ENCODE measurements at places on chromosomes 7 and 10.

DNA sequence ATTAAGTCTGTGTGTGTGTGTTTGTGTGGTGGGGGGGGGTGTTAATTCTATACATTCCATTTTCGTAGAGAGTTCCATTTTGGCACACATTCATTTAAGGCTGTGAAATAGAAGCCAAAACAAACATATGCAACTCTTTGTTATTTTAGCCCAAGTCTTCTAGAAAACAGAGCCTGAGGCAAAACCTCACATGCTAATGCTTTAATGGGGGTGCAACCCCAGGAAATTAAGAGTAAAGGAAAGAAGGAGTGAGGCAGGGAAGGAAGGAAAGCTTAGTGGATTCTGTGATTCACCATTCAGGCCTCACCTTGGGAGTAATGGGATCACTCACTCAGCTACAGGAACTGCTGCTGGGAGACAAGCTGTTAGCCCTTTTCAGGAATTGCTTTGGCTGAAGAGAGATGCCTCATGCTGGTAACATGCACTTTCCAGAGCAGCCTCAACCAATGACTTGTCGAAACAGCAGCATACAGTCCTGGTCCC, 73.0 kb upstream of the CTTNBP2 start:
- DNase-seq, result no peak

- no peak for DNase-seq
Measured at GRCh38 chr7:22639396-22639795, 87.6 kb upstream of the IL6 start.

DNA sequence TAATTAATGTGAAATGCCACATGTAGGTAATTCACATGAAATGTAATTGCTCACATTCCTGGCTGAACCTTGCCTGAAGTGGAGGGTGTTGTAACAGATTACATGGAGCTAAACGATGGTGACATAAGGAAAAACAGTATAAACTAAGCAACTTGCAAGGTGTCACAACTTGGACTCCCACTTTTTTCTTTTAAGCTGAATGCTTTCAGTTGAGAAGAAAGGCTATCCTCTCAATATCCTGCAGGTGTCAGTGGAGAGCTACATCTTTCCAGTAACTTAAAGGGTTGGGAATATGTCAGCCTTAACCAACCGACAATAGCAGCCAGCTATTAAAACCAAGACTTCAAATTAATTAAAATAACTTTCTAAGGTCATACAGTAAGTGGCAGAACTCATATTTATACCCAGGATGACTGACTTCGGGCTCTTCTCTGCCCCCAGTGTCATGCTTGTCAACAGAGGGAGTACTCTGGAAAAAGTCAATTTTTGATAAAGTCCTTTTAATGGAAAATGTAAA, 33.7 kb downstream of the NRBF2 start:
- peak; percentile 77 for DNase-seq

GRCh38 chr7:73852500-73852899, 8.5 kb upstream of the TMEM270 start:
- no peak for DNase-seq

- DNase-seq, result no peak
Measured at GRCh38 chr10:112532956-112533355, 85.9 kb downstream of the VTI1A start.

- no peak for DNase-seq
Measured at GRCh38 chr7:51234139-51234538, 82.5 kb downstream of the COBL start.

DNA sequence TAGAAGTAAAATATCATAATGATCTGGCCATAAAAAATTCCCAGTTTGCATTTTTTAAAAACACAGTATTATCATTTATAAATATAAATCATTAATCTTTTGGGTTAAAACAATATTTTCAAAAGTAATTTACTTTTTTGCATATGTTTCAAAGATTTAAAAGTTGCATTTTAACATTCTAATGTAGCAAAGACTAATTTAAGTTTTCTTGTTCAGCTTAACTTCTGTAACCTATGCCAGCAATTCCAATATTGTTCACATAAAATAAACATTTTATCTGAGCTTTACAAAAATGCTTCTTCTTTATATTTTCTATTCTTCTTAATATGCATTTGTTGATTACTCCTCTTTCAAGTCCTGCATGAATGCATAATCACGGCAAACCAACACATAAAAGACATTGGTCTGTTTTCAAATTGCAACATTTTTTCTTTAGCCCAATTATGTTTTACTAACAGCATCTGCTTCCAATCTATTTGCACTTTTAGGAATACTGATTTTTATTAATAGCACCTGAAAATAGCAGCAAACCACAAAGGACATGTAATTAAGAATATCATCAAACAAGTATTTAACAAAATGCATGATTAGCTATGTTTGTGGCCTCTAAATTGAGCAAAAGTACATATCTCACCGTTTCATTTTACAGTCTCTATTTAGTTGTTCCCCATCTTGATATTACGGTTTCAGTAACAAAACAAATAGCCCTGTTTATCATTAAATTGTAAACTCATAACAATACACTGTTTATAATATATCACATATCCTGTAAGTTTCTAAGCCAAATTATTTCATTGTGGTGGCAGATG, 286.9 kb upstream of the NFE2L3 start:
- DNase-seq, result no peak

DNA sequence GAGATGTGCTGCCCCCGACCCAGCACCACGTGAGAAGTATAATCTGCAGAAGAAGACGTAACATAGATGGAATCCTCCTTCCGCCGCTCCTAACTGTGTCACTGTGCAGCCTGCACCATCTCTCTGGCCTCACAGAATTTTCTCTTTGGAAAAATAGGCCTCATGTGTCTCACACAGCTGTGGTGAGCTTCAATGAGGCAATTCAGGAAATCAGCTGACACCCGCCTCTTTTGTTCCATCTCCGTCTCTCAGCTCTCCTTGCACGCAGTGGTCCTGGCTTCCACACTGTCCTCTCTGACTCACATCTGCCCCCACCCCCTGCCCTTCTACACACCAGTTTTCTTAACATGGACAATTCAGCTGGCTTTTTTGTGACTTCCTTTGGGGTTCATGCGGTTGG, 7.2 kb downstream of the C10orf90 start:
- DNase-seq, result no peak

DNA sequence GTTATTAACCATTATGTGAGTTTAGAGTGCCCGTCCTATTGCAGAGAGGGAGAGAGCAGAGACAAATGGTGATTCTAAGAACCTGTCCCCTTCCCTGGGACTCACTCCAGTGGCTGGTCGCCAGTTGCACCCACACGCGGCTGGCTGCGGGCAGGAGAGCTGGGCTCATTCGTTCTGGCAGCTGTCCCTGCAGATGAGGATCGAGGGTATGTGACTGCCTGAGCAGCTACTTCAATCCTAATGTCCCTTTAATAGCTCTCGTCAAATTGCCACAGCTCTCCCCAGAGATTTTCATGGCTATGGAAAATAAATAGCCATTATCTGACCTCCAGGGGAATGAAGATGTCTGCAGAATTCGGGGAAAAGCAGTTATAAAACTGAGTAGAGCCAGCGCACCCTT, 41.6 kb downstream of the RBM28 start:
- no peak for DNase-seq

GRCh38 chr7:117669818-117670217, 190.0 kb downstream of the CFTR start:
- DNase-seq, result no peak

- no peak for DNase-seq
Measured at GRCh38 chr7:39647816-39648215, 24.4 kb downstream of the RALA start.

DNA sequence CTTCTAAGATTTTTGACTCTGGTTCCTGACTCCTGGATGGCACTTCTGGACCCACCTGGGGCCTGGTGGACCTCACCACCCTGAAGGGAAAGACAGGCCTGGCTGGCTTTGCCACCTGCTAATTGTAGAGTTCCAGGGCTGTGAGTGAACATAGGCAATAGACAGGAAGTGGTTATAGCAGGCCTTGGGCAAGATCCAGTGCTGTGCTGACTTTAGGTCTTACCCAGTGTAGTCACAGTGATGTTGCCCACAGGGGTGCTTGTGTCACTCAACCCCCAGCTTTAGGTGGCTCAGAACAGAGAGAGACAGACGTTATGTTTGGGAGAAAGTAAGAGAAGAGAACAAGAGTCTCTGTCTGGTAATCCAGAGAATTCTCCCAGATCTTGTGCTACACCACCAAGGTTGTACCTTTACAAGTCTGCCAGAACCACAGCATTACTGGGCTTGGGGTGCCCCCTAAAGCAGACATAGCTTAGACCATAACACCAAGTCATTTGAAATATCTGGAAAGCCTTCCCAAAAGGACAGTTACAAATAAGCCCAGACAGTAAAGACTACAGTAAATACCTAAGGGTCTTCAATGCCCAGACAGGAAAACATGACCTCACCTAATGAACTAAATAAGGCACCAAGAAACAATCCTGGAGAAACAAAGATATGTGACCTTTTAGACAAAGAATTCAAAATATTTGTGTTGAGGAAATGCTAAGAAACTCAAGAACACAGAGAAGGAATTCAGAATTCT, 303.4 kb downstream of the PCLO start:
- DNase-seq, result no peak

GRCh38 chr7:19442016-19442785, 266.6 kb downstream of the POLR1F start:
- DNase-seq, result no peak

GRCh38 chr10:29067161-29067560, 221.7 kb upstream of the LYZL1 start:
- no peak for DNase-seq

GRCh38 chr7:116525298-116525912, 569 bp downstream of the CAV1 start:
- no peak for DNase-seq

- no peak for DNase-seq
Measured at GRCh38 chr10:112756235-112756527, 193.9 kb upstream of the TCF7L2 start.

DNA sequence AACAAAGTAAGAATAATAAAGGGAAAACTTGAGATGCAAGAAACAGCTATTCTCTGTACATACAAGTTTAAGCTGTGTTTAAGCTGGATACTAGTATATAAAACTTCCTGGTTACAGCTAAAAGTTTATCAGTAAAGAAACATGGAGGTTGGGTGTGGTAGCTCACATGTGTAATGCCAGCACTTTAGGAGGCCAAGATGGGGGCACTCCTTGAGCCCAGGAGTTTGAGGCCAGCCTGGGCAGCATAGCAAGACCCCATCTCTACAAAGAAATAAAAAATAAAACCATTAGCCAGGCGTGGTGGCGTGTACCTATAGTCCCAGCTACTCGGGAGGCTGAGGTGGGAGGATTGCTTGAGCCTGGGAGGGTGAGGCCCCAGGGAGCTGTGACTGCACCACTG, 3.2 kb downstream of the RSU1 start:
- DNase-seq, result peak; percentile 69

DNA sequence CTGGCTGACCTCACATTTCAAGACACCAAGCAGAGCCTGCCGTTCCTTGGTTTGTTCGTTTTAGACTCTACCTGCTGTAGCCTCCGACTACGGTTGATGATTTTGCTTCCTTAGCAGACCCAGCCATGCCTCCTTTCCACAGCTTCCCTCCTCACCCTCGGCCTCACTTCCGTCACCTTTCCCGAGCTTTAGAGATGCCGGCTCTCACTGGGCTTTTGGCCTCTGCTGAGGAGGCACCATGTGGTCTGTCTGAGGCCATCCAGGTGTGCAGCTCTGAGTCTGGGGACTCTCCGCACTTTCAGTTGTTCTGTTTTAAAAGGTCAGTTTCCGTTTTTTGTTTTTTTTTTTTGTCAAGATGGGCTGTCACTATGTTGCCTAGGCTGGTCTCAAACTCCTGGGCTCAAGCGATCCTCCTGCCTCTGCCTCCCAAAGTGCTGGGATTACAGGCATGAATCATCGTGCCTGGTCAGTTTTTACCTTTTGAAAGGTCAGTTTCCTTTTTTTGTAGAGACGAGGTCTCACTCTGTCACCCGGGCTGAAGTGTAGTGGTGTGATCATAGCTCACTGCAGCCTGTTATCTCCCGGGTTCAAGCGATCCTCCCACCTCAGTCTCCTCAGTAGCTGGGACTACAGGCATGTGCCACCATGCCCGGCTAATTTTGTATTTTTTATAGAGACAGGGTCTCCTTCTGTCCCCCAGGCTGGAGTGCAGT, 11.7 kb downstream of the ORAI2 start:
- no peak for DNase-seq

GRCh38 chr10:129192344-129193128, 274.5 kb upstream of the MGMT start:
- DNase-seq, result no peak

GRCh38 chr7:147245274-147245673, 1128.7 kb downstream of the CNTNAP2 start:
- DNase-seq, result peak; percentile 4

DNA sequence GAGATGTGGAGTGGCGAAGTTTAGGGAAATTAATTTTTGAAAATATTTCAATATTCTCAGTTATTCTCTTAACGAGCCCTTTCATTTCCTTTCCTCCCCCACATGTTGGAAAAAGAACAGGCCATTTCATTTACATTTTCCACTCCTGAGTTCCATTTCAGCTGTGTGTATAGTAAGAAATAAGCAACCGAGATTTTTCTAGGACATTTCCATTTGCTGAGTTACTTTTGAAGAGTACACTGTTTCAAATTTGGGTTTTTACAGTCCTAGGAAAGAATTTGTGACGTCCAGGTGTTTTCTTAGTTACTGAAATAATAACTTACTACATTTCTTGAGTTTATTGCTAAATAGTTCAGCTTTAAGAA, 1.2 kb downstream of the SEPTIN7 start:
- DNase-seq, result no peak

DNA sequence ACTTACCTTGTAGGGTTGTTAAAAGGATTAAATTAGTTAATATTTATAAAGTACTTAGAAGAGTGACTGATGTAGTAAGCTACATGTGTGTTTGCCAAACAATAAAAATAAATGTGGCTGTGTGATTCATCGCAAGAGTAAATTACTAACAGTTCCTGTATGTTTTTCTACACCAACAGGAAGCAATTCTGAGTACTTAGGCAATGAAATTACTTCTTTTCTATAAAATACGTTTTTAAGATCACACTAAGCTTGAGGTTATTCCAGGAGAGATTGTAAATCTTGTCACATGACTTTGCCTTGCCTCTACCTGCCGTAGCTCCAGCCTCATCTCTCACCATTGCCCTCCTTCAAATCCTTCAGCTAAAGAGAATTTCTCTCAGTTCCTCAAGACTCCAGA, 18.1 kb upstream of the GSTK1 start:
- no peak for DNase-seq

DNA sequence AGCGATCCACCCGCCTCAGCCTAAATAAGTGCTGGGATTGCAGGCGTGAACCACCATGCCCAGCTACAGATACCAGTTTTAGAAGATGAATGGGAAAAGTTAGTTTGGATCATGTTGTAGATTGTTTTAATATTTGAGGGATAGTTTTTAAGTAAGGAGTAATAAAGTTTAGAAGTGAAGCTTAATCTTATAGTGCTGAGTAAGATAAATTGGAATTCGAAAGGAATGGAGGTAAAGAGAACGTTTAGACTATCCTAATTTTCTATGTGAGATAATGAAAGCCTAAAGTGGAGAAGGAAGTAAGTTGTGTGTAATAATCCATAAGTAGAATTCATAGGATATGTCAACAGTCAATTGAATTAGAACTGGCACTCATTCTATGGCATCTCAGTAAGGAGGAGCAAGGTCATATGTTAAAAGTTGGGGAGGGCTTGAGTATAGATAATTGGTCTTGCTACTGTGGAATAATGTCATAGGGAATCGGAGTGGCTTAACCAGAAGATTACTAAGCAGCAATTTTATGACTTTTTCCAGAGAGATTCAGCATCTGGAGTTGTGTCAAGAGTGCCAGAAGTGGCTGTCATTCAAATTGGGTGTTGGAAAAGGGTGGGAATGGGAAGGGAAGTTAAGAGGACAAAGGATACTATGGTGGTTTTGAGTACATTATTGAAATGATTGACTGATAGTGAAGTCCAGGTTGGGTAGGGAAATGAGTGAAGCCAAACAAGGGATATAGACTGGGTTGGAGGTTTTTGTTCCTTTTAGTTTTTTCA, 12.1 kb downstream of the TAX1BP1 start:
- DNase-seq, result no peak

- DNase-seq, result no peak
Measured at GRCh38 chr10:104336821-104337467, 1.3 kb downstream of the ITPRIP start.

Measured in hematopoietic multipotent progenitor cell treated with erythropoietin and hydrocortisone succinate and interleukin-3 and kit ligand, for 15 days (in vitro differentiated cells).